Kidney (tissue), 22 donors: ENCODE measurements at places on chromosomes 6 and 20.

GRCh38 chr6:17865798-17866725, 121.4 kb downstream of the KIF13A start:
- no peak for DNase-seq

DNA sequence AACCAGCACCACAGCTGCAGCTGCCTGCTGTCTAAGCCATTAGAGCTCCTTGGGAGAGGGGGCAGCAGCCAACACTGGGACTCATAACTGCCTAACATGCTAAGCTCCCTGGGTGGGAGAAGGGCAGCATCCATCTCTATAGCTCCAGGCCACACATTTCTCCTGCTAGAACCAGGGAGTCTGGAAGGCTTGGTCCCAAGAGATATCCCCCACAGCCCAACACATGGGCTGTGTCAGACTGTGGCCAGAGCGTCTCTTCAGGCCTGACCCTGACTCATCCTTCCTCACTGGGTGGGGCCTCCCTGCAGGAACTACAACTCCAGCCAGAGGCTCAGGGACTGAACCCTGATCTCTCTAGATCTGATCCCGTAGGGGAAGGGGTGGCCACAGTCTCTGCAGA, 411.1 kb downstream of the HDGFL1 start:
- no peak for DNase-seq

DNA sequence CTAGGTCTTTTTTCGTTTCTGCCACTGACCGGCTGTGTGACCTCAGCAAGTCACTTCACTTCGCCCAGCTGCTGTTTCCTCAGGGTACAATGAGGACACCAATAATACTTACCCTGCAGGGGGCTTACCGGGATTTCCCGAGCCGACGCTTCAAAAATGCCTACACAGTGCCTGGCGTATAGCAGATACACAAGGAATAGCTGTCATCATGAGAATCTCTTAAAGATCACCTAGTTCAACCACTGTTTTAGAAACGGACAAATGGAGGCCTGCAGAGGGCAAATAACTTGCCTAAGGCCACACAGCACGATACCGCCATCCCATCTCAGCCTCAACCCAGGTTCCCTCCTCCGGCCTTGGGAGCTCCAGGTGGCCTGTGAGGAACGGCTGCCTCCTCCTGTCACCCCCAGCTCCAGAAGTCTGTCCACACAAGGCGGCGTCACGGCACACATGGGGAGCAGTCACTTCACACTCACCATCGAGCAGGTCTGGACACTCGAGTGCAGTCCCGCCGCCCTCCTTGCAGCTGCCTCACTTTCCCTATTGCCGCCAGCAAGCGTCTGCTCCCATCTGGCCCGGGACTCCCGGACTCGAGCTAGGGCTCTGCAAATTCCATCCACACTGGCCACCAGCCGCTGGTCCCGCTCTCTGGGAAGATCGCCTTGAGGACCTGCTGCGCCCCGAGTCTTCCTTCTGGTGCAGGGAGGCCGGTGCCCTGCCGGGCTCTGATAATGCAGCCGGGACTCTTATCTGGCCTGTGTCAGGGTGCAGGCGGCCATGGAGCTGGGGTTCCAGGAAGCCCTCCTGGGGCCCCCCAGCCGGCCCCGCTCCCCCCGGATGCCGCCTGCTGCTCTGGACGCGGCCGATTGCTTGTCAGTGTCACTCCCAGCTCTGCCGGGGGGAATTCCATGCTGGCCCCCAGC, at the start of gene RIPOR3:
Gene RIPOR3 (minus strand): TSS at position 893 of the 923 bp plus-strand sequence. CDS start 414 bp downstream, at position 479.
- peak; percentile 49 for DNase-seq

- DNase-seq, result no peak
Observed at GRCh38 chr6:169935861-169936260, 184.4 kb downstream of the ERMARD start.

- DNase-seq, result no peak
Observed at GRCh38 chr6:128696691-128697689, 176.6 kb upstream of the PTPRK start.

GRCh38 chr6:141140905-141141304, 991.8 kb upstream of the GJE1 start:
- no peak for DNase-seq

DNA sequence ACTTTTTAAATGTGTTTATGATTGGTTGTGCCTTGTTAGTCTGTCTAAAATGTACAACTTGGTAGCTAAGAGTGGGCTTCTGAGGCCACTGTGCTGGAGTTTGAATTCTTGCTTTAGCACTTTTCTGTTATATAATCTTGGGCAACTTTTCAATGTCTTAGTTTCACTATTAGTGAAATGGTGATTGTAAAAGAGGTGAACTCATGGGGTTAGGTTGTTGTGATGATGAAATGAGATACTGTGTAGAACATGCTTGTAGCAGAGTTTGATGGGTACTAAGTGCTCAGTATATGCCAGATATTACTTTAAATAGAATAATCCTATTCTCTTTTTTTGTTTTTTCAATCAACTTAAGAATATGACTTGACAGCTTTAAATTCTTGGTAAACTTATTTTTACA, 624.7 kb downstream of the CD109 start:
- DNase-seq, result no peak
